ENCODE measurements at places on chromosomes 3 and 15.

DNA sequence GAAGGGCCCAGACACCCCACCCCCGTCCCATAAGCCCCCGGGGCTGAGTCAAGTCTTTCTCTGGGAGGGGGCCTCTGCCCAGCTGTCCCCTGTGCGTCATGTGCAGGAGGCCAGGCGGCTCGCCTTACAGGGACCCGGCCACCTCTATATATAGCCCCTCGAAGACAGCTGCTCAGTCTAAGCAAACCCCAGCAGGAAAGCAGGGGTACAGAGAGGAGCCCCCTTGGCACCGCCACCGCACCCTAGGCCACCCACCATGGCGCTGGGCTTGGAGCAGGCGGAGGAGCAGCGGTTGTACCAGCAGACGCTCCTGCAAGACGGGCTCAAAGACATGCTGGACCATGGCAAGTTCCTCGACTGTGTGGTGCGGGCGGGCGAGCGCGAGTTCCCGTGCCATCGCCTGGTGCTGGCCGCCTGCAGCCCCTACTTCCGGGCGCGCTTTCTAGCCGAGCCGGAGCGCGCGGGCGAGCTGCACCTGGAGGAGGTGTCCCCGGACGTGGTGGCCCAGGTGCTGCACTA is at the start of gene KLHL40:
TSS of gene KLHL40 (plus strand) at position 175 of the 519 bp plus-strand sequence. CDS start at position 257, 82 bp downstream.
- ATAC-seq, result no peak

DNA sequence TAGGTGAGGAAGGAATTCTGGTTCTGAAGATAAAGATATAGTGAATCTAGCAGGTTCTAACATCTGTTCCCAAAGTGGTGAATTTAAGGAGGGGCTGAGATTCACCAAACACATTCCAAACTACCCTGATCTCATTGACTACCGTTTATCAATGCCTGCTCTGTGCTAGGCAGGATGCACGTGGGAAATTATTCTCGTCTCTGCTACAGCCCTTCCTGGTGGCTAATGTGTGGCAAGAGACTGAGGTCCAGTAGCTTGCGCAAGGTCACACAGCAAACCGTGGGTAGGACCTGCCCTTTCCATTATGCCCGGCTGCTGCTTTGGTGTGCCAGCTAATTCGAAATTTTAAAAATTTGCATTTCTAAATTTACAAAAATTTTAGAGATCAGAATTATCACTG is 209.5 kb upstream of the TRIM42 start:
- ATAC-seq, result no peak

DNA sequence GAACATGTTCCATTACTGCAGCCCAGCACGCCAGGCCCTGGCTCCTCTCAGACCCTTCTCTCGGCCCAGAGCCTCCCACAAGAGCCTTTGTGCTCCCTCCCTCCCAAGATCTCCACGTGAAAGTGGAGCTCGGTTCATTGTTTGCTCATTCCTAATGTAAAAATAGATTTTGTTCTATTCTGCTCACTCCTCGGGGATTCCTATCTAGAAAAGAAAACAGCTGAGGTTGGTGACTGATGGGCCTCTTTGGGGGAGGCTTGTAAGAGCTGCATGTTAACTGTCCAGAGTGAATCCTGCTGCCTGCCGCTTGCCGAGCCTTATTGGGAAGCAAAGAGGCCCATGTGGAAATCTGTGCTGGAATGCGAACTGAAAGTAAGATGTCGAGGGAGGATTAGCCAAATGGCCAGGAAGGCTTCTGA is 267.1 kb downstream of the LRTM1 start:
- ATAC-seq, result no peak

- ATAC-seq, result no peak
These were observed 169.1 kb upstream of the TSPAN3 start for GRCh38 chr15:77239882-77240608.

DNA sequence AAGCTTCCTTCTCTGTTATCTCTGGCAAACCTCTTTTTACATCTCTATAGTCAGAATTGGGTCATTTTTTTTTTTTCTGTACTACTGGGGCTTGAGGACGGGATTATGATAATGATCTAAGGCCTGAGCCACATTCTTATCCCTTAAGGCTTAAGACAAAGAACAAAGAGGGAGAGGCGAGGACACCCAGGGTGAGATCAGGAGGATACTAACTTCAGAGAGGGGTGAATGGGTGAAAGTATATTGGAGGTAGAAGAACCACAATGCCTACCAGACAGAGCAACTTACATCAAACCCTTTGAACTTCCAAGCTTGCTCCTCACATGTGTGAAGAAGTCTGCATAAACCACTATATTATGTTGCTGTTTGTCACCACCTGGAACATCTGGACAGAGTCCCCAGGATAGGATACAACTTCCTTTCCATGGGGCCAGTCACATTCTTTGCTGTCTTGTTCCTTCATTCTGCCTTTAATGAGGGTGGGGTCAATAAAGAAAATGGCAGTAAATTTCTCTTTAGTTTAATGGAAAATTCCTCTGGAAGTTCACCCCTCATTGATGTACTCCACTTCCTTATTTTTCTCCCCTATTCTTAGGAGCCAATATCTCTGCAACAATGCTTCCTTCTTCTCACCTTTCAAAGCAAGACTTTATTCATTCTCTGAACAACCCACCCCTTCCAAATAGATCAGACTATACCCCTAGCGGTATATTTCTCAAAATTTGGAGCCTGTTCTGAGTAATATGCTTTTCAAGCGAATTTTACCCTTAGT is 9.1 kb upstream of the PDCD6IP start:
- ATAC-seq, result no peak

- no peak for ATAC-seq
These were observed 2.0 kb downstream of the AP2M1 start for GRCh38 chr3:184176377-184177330.

- no peak for ATAC-seq
These were observed 1.1 kb downstream of the ANKRD63 start for GRCh38 chr15:40281801-40282146.

DNA sequence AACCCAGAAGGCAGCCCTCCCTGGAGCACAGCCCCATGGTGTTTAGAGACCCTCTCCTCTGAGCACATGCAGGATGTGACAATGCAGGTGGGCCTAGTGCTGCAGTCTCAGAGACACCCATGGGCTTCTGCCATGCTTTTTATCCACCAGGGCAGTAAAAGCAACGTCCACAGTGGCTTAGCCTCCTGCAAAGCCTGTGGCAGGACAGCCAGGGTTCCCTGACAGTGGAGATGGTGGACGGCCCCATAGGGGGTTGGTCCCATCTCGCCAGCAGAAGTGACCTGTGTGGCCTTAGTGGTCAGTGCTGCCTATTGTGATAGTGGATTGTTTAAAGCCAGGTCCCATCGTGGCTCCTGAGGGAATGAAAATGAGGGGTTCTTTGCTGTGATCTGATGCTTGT is 46.6 kb downstream of the APBA2 start:
- no peak for ATAC-seq

DNA sequence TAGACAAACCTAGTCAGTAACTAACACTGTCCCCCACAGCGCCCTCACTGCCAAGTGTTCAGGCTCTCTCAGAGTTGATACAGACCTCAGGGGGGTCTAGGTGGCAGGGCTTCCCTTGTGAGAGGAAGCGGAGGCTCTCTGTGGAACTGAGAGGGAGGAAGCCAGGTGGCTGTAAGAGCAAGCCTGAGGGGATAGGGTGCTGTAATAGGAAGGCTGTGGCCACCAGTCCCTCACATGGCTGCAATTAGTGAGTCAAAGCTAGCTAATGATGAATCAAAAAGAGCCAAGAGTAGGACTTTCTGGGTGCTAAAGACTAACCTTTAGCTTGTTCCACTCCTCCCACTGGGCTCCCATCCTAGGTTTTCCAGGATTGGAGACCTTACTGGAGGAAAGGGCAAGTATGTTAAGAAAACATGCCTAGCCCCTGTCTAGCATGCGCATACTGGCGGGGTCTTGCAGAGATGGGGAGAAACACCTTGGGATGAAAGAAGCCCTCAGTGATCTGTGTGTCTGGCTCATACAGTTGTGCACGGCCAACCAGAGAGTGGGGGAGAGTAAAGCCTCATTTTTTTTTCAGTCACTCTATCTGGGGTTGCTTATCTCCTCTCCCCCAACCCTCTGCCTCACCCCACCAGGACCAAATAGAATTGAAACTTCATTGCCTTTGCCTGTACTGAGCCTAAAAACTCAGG is 13.3 kb upstream of the SOX2 start:
- ATAC-seq, result no peak

GRCh38 chr15:83289160-83289559 is 4.7 kb upstream of the BNC1 start:
- no peak for ATAC-seq

DNA sequence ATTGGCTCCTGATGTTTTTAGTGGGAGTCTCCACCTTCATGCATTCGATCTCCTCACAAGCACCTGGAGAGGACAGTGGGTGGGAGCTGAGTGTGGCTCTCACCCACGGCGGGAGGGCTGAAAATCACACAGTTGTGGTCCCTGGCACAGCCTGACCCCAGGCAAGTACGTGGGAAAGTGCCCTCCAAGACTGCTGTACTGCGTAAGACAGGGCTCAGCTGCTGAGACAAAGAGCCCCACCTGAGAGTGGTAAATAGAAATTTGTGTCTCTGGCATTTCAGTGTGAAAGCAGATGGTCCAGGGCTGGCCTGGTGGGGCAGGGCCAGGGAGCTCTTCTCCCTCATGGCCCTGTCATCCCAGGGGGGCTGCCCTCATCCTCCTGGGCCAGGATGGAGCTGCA is 77.4 kb upstream of the IQSEC1 start:
- no peak for ATAC-seq

GRCh38 chr3:37715976-37716375 is 145.7 kb upstream of the CTDSPL start:
- ATAC-seq, result no peak

- ATAC-seq, result no peak
These were observed 39.0 kb downstream of the PGPEP1L start for GRCh38 chr15:98968576-98968975.

- no peak for ATAC-seq
These were observed 497.8 kb downstream of the NAALADL2 start for GRCh38 chr3:175356899-175357324.

DNA sequence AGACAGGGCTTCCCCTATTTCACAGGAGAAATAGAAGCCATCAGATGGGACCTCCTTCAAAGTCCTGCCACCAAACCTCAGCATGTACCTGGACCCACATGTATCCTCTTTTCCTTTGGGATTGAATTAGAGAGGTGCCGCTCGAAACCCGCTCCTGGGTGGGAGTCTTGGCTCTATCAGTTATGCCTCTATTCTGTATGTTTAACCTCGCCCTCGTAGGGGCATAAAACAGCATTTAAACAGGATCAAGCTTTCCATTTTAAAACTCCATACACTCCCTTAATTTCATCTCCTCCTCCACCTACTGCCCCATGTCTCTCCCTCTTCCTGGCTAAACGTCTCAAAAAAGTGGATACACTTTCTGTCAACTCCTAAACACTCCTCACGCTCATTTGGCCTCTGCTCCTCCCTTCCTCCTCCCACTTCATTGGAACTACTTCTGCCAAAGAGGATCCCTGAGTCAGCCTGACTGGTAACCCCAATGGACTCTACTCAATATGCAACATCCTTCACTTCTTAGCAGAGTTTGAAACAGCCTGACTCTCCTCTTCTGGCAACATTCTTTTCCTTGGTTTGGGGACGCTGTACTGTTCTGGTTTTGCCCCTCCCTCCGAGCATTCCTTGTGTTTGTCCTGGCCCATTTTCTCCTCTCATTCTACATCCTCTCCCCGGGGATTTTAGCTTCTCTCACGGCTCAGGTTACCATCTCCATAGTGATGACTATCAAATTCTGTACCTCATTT is 23.0 kb upstream of the MUC20 start:
- no peak for ATAC-seq

DNA sequence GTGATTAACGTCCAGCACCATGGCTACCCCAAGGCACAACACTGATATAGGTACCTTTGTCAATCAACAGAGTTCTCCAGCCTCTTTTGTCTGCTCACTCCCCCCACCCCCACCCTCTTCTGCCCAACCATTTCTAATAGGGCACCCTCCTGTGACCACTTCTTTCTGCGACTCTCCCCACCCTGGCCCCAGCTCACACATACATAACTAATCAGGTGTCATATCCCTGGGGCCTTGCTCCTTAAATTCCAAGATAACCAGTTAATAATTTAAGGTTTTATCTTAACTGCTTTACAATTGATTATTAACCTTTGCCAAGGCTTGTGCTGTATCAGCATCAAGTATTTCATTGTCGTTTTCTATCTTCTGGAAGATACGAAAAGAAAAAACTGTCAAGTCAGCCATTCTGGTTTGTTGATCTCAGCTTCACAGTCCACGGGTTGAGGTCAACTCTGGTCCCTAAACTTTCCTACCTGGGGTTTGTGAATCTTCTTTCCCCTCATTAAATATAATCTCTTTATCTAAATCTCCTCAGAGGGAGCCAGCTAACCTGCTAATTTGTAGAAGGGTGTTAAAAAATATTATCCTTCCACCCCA is 27.3 kb upstream of the SLC28A2 start:
- no peak for ATAC-seq

DNA sequence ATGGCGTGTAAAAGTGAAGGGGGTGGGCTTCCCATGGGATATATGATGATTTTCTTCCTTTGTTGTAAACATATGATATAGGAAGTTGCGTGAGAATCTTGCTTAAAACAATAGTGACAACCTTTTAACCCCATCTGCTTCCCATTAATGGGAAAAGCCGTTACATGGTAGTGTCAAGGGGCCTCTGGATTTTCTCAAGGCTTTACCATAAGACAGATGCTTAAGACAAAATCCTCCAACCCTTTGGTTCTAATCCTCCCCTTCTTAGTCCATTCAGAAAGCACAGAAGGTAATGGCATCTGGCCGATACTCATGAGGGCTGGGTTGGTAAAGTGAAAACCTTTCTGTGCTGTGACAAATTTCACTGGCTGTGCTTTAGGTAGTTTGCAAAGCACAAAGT is 25.0 kb downstream of the DPH3 start:
- ATAC-seq, result no peak

- ATAC-seq, result no peak
These were observed 572.3 kb downstream of the PYDC2 start for GRCh38 chr3:192033246-192033645.

- ATAC-seq, result no peak
These were observed 81.5 kb downstream of the DLG1 start for GRCh38 chr3:197216914-197217313.

DNA sequence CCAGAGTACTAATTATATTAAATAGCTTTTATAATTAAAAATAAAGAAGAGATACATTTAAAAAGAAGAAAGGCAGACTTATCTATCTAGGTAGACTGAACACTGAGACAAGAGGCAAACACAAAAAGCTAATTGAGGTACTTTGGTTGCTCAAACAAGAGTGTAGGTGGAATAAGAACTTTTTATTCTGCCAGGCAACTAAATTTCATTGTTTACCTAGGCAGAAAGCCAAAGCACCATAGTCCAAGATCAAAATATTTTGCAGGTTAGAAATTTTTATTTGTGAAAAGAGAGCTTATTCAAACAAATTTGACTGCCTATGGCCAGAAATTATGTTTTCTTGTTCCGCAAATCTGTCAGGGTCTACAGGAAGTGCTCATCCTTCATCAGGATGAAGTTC is 499.6 kb upstream of the GBE1 start:
- ATAC-seq, result no peak

GRCh38 chr3:127734181-127734720 is 61.5 kb downstream of the ABTB1 start:
- ATAC-seq, result no peak

GRCh38 chr3:150292891-150293290 is 115.2 kb upstream of the TSC22D2 start:
- ATAC-seq, result no peak

- ATAC-seq, result no peak
These were observed 180.5 kb downstream of the FOXB1 start for GRCh38 chr15:60184579-60184978.
